ENCODE measurements at places on chromosomes 1 and 21.

GRCh38 chr1:7378346-7379130 lies 392.6 kb upstream of the VAMP3 start:
- no peak for DNase-seq

DNA sequence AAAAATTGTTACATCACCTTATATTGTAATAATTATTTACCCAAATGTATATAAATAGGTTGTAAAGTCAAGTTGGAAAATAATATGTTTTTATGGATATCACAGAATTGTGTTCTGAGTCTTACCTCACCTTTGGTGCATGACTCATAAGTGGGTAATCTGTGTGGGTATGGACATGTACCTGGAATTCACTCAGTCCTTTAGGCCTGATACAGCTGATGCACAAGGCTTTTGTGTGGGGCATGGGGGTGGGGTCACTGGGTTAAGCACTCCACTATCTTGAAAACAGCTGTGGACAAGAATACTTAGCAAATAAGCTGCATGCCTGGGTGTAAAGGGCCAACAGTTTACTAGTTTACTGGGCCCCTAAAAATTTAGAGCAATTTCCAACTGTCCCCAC lies 34.4 kb downstream of the INKA2 start:
- no peak for DNase-seq

- no peak for DNase-seq
Measured at GRCh38 chr1:87794788-87795614, 466.3 kb downstream of the LMO4 start.

DNA sequence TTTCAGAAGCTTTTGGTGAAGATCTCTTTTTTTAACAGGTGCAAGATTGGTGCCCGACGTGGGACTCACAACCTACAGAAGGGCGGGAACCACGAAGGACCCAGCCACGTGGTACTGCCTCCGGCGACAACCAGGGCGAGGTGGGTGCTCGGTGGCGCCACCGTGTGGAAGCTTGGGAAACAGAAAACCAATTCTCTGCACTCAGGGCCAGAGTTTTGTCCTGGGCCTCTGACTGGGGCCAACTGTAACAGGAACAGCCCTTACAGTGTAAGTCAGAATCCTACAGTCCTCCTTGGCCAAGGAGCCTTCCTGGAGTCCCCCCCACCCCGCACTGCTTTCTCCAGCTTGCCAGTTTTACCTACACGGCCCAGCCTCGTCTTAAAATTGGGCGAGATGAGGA lies 11.6 kb upstream of the S100A7A start:
- DNase-seq, result peak; percentile 18

- DNase-seq, result no peak
Measured at GRCh38 chr1:98344731-98345130, 316.8 kb upstream of the SNX7 start.

GRCh38 chr1:223102797-223103533 lies 40.1 kb downstream of the TLR5 start:
- no peak for DNase-seq

GRCh38 chr1:191366686-191367085 lies 791.6 kb upstream of the RGS18 start:
- DNase-seq, result no peak

DNA sequence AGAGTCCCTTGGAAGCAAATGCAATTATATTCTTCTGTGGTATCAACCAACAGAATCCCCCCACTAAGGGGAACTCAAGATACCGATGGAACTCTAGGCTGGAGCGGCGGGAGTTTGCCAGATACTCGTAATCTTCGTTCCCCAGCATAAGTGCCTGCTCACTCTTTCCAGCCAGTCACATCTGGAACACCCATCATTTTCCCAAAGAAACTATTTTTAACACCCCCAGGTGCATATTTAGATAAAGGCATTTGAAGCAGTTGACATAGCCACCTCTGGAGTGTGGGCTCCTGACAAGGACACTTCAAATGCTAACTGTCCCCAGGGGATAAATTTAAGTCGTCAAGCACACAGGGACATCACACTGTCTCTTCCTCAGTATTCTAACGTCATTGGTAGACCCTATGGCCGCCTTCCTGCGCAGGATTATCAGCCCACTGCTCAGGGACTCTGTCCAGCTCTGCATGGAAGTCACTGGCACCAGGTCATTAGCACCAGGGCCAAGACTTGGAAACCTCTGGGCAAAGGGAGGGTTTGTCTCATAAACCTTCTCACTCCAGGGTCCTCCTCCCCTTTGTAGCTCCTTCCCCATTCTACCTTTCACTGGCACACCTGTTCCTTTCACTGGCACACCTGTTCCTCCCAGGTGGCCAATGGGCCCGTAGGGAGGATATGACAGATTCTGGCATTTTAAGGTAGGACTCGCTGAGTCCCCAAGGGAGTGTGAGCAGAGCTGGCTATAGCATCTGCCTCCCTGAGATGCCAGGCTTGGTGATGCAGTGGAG lies 48.8 kb downstream of the H3-3A start:
- no peak for DNase-seq

- no peak for DNase-seq
Measured at GRCh38 chr1:19088717-19089442, 121.2 kb downstream of the UBR4 start.

DNA sequence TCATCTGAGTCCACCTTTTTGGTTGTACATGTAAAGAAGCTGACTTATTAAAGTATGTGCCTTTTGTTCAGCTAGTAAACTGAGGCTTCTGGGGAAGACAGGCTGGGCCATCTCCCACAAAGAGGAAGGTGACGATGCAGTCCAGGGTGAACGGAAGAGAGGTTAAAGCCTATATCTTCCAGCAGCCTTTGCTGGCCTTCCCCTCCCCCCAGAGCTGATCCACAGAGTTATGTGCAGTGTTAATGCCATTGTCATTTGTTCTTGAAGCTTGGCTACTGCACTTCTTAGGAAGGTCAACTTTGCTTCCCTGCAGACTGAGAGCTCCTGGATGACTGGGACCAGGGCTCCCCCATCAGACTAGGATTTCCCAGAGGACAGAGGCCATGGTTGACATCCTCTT lies 2.2 kb downstream of the SLC30A2 start:
- DNase-seq, result no peak

DNA sequence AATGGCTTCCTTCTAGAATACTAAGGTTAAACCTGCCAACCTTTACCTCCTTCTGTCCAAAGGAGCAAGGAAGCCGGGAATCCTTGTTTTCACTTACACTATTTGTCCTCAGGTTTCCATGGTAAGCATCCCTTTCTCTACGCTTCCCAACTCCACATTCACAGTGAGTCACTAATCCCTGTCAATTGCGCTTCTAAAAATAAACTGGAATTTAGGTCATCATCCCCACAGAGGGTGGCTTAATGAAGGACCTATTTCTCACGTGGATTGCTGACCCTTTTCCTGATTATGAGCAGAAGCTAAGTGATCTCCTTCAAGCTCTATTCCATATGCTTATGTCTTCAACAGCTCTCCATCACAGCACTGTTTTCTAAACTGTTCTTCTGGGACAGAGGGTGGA lies 39.9 kb upstream of the ABCA4 start:
- DNase-seq, result no peak

Measured in stimulated activated CD4-positive, alpha-beta T cell treated with anti-CD3 and anti-CD28 coated beads, Interleukin-15, amount 100 ng/mL, for 1 hour (primary cell).